Mesenchymal stem cell (in vitro differentiated cells and primary cell): ENCODE measurements at places on chromosomes 16 and 17.

- H3K27ac ChIP-seq = no peak overlapping the region
- H3K36me3 ChIP-seq = no peaks in the 10 kb centered on the region
- DNase-seq = no peak
- peaks cover 13% of the 10 kb centered on the region for H3K27me3 ChIP-seq
- H3K4me3 ChIP-seq = no peak overlapping the region
- H3K4me1 ChIP-seq = no peaks in the 10 kb centered on the region
Observed at GRCh38 chr17:11625878-11626277, 27.6 kb downstream of the DNAH9 start.

- H3K4me3 ChIP-seq = peak overlapping the region; percentile 25
- H3K27me3 ChIP-seq = no peaks in the 10 kb centered on the region
- peaks cover 16% of the 10 kb centered on the region for H3K4me1 ChIP-seq
- H3K36me3 ChIP-seq = peaks cover 4% of the 10 kb centered on the region
- H3K27ac ChIP-seq = no peak overlapping the region
Observed at GRCh38 chr16:20868890-20869289, 31.3 kb downstream of the DCUN1D3 start.

GRCh38 chr17:78038748-78039288, 80.3 kb downstream of the TNRC6C start:
- H3K36me3 ChIP-seq = peaks cover 9% of the 10 kb centered on the region
- H3K27ac ChIP-seq = no peak overlapping the region
- peaks cover 6% of the 10 kb centered on the region for H3K4me1 ChIP-seq

- no peaks in the 10 kb centered on the region for H3K36me3 ChIP-seq
- no peak for DNase-seq
- H3K4me3 ChIP-seq = no peak overlapping the region
- no peak overlapping the region for H3K27ac ChIP-seq
Observed at GRCh38 chr17:77778636-77779489, 179.6 kb upstream of the TNRC6C start.

DNA sequence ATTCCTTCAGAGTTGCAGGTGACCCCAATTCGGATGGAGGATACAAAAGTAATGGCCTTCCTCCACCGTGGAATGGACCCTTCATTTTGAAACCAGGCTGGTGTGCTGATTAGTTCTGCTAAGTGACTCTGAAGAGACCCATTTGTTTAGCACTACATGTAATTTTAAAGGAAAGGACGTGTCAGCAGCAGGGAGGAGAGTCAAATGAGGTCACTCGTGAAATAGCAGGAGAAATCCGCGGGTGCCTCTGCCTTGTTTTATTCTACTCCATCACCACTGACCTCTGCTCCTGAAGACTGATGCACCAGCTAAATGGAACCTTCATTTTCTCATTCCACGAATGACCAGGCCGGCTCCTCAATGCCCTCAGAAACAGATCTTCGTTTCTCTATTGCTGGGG, 589.2 kb downstream of the CDH11 start:
- no peaks in the 10 kb centered on the region for H3K4me1 ChIP-seq
- no peak for DNase-seq

GRCh38 chr16:84751241-84751640, 51.4 kb downstream of the USP10 start:
- DNase-seq = no peak
- peaks cover 4% of the 10 kb centered on the region for H3K4me1 ChIP-seq
- peaks cover 18% of the 10 kb centered on the region for H3K36me3 ChIP-seq
- no peak overlapping the region for H3K4me3 ChIP-seq

- H3K4me3 ChIP-seq = no peak overlapping the region
- peaks cover 6% of the 10 kb centered on the region for H3K4me1 ChIP-seq
- no peaks in the 10 kb centered on the region for H3K36me3 ChIP-seq
- peaks cover 33% of the 10 kb centered on the region for H3K27me3 ChIP-seq
- H3K27ac ChIP-seq = no peak overlapping the region
- DNase-seq = no peak
Observed at GRCh38 chr16:57689762-57690558, 4.6 kb upstream of the DRC7 start.

DNA sequence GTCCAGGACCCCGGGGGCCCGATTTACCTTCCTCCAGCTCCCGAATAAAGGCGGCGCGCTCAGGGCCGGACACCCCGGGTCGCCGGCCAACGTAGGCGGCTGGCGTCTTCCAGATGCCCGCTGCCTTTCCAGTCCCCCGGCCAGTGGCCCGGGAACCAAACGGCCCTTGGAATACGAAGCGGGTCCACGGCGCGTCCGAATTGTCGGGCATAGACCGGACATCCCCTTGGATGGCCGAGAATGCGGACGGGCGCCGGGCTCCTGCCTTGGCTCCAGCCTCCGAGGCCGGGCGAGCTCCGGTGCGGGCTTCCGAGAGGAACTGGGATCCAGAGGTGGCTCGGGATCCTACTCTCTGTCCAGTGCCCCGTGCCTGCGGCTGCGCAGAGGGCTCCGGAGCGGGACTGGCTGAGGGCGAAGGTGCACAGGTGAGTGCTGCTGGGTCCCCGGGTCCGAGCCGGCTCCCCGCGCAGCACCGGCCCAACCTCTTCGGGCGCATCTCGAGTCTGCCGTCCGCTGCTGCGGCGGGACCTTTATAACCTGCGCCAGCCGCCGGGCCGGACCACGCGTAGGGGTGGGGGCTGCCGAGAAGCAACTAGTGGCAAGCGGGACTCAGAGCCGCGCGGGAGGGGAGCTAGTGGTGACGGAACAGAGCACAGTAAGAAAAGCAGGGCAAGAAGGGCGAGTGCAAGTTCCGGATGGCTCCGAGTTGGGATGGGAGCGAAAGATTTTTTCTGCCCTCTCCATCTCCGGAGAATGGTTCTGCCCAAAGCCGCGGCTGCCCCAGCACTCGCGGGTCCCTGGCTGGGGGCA, at the start of gene HAP1:
HAP1 (minus strand) TSS at position 505 of the 810 bp plus-strand sequence; CDS start at position 496, 9 bp downstream.
- peaks cover 28% of the 10 kb centered on the region for H3K4me1 ChIP-seq
- peak within 1 kb of the TSS; percentile 63 for H3K4me3 ChIP-seq
- H3K27me3 ChIP-seq = peaks cover 71% of the 10 kb centered on the region
- H3K36me3 ChIP-seq = no peaks in the 10 kb centered on the region
- peak; percentile 63 for DNase-seq

- H3K27ac ChIP-seq = peak overlapping the region; percentile 73
- H3K27me3 ChIP-seq = no peaks in the 10 kb centered on the region
- no peaks in the 10 kb centered on the region for H3K4me1 ChIP-seq
- H3K36me3 ChIP-seq = peaks cover 94% of the 10 kb centered on the region
Observed at GRCh38 chr16:53257001-53257400, 177.3 kb upstream of the RBL2 start.

- no peaks in the 10 kb centered on the region for H3K4me1 ChIP-seq
- H3K36me3 ChIP-seq = peaks cover 23% of the 10 kb centered on the region
- no peak overlapping the region for H3K27ac ChIP-seq
- H3K27me3 ChIP-seq = no peaks in the 10 kb centered on the region
- no peak overlapping the region for H3K4me3 ChIP-seq
- DNase-seq = peak; percentile 88
Observed at GRCh38 chr17:46044286-46044928, 45.4 kb downstream of the STH start.

DNA sequence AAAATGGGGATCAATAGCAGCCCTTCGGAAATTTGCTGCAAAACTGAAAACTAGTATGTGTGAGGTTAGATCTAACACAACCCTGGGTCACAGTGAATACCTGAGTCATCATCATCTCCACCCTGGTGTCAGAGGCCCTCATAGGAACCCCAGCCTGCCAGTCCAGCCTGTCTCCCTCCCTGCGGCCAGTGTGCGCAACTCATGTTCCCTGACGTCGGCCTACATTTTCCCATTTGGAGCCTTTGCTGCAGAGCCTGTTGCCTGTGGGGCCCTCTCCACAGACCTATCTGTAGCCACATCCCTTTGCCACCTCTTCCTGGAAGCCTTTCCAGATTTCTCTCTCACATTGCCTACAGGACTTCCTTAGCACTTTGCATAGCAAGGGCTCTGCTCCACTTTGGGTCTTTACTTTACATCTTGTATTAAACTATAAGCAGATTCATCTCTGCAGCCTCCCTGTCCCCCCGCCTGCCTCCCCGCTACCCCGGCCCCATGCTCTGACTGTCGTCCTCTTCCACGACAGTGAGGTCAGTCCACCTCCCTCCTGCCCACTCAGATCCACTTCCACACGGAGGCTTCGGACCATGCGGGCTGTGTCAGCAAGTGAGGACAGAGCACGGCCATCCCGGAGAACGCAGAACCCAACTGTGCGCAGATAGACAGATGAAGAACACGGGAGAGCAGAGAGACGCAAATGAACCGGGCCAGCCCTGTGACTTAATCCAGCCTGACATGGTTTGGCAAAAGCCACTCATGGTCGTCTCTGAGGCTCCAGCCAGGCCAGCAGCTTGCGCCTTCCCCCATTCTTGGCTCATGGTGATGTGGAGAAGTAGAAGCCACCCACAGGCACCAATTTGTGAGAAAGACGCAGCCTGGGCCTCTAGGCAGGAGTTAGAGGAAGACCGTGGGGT, 31.0 kb downstream of the NGFR start:
- H3K27ac ChIP-seq = no peak overlapping the region
- H3K36me3 ChIP-seq = no peaks in the 10 kb centered on the region
- H3K4me1 ChIP-seq = peaks cover 3% of the 10 kb centered on the region
- no peak for DNase-seq
- H3K4me3 ChIP-seq = peak overlapping the region; percentile 22

GRCh38 chr17:30395398-30396022, 16.8 kb downstream of the CPD start:
- no peak overlapping the region for H3K27ac ChIP-seq
- peaks cover 3% of the 10 kb centered on the region for H3K36me3 ChIP-seq
- no peak for DNase-seq
- no peak overlapping the region for H3K4me3 ChIP-seq

GRCh38 chr17:27494192-27495091, 38.2 kb downstream of the KSR1 start:
- H3K27ac ChIP-seq = peak overlapping the region; percentile 67
- H3K4me1 ChIP-seq = peaks cover 42% of the 10 kb centered on the region
- H3K4me3 ChIP-seq = no peak overlapping the region
- no peak for DNase-seq

DNA sequence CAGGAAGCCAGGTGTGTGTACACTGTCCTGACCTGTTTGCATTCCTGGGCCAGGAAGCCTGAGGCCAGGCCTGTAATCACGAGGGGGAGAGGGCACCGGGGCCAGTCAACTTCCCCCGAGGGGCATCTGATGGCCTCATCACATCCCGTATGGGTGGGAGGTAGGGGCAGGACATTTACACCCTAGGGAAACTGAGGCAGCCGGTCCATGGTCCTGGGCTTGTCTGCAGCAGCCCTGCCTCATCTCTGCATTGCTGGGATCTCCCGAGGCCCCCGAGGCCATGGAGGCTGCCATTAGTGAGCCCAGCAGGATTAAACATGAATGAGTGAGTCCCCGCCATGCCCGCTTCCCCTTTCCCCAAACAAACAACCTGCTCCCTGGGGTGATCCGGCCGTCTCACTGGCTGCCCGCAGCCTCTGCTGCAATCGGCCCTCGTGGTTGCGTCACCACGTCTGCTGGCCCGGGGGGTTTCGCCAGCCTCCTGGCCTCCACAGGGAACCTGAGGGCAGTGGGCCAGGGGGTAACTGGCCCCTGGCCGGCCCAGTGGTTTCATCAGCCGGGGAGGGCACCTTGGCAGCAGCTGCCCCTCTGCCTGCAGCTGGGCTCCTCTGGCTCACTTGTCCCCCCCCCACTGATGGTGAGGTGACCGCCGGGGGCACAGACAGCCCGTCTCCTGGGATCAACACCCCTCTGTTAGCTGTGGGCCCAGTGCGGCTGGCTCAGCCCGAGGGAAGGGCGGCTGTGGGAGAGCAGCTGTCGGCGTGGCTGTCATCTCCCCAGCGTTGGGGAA, 88.3 kb upstream of the GSE1 start:
- no peaks in the 10 kb centered on the region for H3K27me3 ChIP-seq
- H3K27ac ChIP-seq = peak overlapping the region; percentile 36
- H3K36me3 ChIP-seq = no peaks in the 10 kb centered on the region
- no peak overlapping the region for H3K4me3 ChIP-seq

DNA sequence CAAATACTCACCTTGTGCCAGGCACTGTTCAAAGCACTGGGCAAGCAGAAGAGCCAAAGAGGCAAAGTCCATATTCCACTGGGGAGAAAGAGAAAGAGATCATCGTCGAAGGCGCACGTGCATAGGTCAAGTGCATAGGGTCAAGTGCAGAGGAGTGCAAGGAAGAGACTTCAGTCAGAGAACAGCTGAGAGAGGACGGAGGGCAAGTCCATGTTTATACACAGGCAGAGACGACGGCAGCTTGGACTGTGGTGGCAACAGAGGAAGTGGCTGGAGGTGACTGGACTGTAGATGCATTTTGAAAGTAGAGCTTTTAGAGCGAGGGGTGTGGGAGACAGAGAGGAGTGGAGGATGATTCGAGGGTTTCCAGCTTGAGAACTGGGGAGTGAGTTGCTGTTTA, 74.7 kb upstream of the SDK2 start:
- peaks cover 87% of the 10 kb centered on the region for H3K27me3 ChIP-seq
- H3K4me1 ChIP-seq = no peaks in the 10 kb centered on the region
- H3K4me3 ChIP-seq = no peak overlapping the region

DNA sequence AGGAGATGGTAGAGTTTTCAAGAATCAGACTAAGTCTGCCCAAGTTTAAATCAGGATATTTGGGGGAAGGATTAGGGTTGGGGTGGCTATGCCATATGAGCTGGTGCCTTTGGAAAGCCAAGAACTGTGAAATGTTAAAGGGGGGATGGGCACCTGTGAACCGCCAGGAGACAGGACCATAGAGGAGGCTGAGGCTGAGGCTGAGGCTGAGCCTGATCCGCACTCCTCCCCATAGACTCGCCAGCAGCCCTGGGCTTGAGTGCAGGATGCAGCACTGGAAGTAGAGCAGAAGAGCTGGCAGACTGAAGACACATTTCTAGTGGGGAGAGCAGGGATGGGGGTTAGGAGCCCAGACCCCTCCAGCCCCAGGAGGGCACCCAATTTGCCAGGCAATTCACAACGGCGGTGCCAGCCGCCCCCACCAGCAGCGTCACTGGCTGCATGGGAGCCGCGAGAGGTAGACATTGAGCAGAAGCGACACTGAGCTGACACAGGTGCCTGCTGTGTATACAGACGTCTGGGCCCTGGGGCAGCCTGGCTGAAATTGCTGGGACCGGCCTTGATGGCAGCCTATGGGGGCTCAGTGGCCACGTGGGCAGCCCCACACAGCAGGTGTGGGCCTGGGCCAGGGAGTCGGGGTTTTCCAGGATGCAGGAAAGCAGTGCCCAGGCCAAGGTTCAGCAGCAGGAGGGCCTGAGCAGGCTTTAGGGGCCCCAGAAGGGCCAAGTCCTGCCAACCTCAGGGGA, 9.2 kb downstream of the PIMREG start:
- peaks cover 21% of the 10 kb centered on the region for H3K4me1 ChIP-seq
- H3K27me3 ChIP-seq = peaks cover 34% of the 10 kb centered on the region
- DNase-seq = no peak
- H3K4me3 ChIP-seq = no peak overlapping the region

GRCh38 chr17:4162775-4163466, 19.9 kb downstream of the CYB5D2 start:
- DNase-seq = peak; percentile 78
- H3K4me3 ChIP-seq = no peak overlapping the region
- no peak overlapping the region for H3K27ac ChIP-seq
- H3K36me3 ChIP-seq = peaks cover 52% of the 10 kb centered on the region
- peaks cover 9% of the 10 kb centered on the region for H3K4me1 ChIP-seq
- H3K27me3 ChIP-seq = no peaks in the 10 kb centered on the region

- no peak overlapping the region for H3K27ac ChIP-seq
- DNase-seq = no peak
- no peaks in the 10 kb centered on the region for H3K36me3 ChIP-seq
- no peak overlapping the region for H3K4me3 ChIP-seq
- no peaks in the 10 kb centered on the region for H3K27me3 ChIP-seq
- no peaks in the 10 kb centered on the region for H3K4me1 ChIP-seq
Observed at GRCh38 chr17:53033297-53033696, 789.4 kb upstream of the KIF2B start.

GRCh38 chr16:49592546-49593423, 219.2 kb downstream of the C16orf78 start:
- no peaks in the 10 kb centered on the region for H3K27me3 ChIP-seq
- peaks cover 10% of the 10 kb centered on the region for H3K4me1 ChIP-seq
- no peaks in the 10 kb centered on the region for H3K36me3 ChIP-seq
- no peak overlapping the region for H3K27ac ChIP-seq
